ENCODE measurements at places on chromosomes 16 and 17. TPM values are rescaled to one million over a fixed set of nuclear protein-coding genes. Genes with fewer than 3 reads are reported as not detected.

- ATAC-seq = peak; percentile 82
These were observed 10.4 kb downstream of the MPRIP start for GRCh38 chr17:17052462-17053221.

- ATAC-seq = no peak
These were observed at the start of gene GP2 for GRCh38 chr16:20327444-20328041. TSS of gene GP2 (minus strand) at chr16:20327513. CDS start at chr16:20326431, 1,082 bp downstream.

Gene CCL17
- total RNA-seq = 1.6 TPM

Gene SLC25A10
- 37.2 TPM for total RNA-seq

Gene OR1E2
- not detected for total RNA-seq

GRCh38 chr17:8949061-8949661 is 16.3 kb downstream of the PIK3R5 start:
- no peak for ATAC-seq

- ATAC-seq = peak; percentile 96
These were observed 39.3 kb downstream of the CIBAR2 start for GRCh38 chr16:85072947-85073346.
